ENCODE measurements at places on chromosomes 1 and 21. TPM values are rescaled to one million over a fixed set of nuclear protein-coding genes. Genes with fewer than 3 reads are reported as not detected.

Gene OR2L5
- total RNA-seq: not detected

Gene ADAMTS1
- total RNA-seq: 12.6 TPM

Gene BEND5
- total RNA-seq: 0.47 TPM

Gene LRRC38
- total RNA-seq: 0.09 TPM

Gene KDF1
- total RNA-seq: not detected

Gene TNFSF4
- total RNA-seq: 2.7 TPM

Gene C1orf87
- total RNA-seq: not detected

Gene CFAP45
- total RNA-seq: 0.17 TPM

Gene PTGFR
- 0.34 TPM for total RNA-seq

Gene RAB42
- 8.8 TPM for total RNA-seq

Gene GUCA2A
- total RNA-seq: not detected

Gene TSPAN2
- total RNA-seq: 1.3 TPM

Gene SRGAP2
- total RNA-seq: 102 TPM

Gene F3
- total RNA-seq: 3.4 TPM

Gene NBPF20
- total RNA-seq: 5.6 TPM

Gene IL20
- total RNA-seq: not detected

Gene PRKAA2
- total RNA-seq: 3.2 TPM

Gene TEX38
- not detected for total RNA-seq

Gene IGSF9
- not detected for total RNA-seq

Gene BCL2L15
- 0.17 TPM for total RNA-seq

Gene APOBEC4
- not detected for total RNA-seq

Gene SLC35F3
- under 0.01 TPM for total RNA-seq

Gene SPRR2E
- not detected for total RNA-seq

Gene DARS2
- 13.8 TPM for total RNA-seq

Gene FCRL6
- total RNA-seq: not detected

Gene KCNE1
- 0.14 TPM for total RNA-seq

Gene PCNX2
- total RNA-seq: 0.60 TPM

Gene TMPRSS15
- total RNA-seq: not detected

Gene PAQR6
- total RNA-seq: 0.19 TPM

Gene CYP2J2
- total RNA-seq: not detected

Gene RHD
- 0.34 TPM for total RNA-seq

Gene SUSD4
- 0.05 TPM for total RNA-seq

Gene C1orf21
- 27.1 TPM for total RNA-seq

Gene KCNJ15
- total RNA-seq: 1.4 TPM
